Mesenteric fat pad (tissue), 1 donor: ENCODE measurements at places on chromosomes 5 and 9. TPM values are rescaled to one million over a fixed set of nuclear protein-coding genes. Genes with fewer than 3 reads are reported as not detected.

DNA sequence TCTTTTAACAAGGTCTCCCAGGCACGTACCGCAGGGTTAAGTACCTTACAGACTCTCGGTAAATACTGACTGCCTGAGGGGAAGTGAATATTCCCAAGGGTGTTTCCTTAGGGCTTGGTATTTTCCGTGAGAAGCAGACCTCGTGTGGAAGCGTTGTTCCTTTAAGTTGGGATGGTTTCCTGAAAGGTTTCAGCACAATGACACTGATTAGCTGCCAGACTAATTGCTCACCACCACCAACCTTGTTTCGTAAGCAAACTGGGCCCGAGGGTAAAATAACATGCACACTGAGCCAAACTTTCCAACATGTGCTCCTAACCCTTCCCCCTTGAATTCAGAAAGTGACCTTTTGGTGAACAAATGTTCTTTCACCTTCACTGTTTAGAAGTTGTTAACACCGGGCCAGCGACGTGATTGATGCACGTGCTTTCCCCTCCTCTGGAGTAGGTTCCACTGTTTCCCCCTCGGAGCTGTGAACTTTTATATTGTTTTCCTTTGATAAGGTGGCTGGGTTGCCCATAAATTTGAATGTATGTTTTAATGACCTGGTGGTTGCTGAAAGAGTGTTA is 128.1 kb upstream of the RPS23 start:
- DNase-seq = no peak

Gene STK32A
- total RNA-seq = 0.51 TPM

Gene ORM2
- not detected for total RNA-seq

GRCh38 chr9:76255781-76256455 is 138.3 kb downstream of the RFK start:
- no peak for DNase-seq

Gene PAEP
- total RNA-seq = not detected

GRCh38 chr5:115190388-115190787 is 20.7 kb upstream of the TRIM36 start:
- no peak for DNase-seq

- DNase-seq = no peak
Measured at GRCh38 chr5:97142521-97143254, at the start of gene LIX1. TSS of gene LIX1 (minus strand) at chr5:97142611. CDS start at chr5:97142576, 35 bp downstream.

- DNase-seq = no peak
Measured at GRCh38 chr9:121253821-121254501, 14.0 kb upstream of the GSN start.

DNA sequence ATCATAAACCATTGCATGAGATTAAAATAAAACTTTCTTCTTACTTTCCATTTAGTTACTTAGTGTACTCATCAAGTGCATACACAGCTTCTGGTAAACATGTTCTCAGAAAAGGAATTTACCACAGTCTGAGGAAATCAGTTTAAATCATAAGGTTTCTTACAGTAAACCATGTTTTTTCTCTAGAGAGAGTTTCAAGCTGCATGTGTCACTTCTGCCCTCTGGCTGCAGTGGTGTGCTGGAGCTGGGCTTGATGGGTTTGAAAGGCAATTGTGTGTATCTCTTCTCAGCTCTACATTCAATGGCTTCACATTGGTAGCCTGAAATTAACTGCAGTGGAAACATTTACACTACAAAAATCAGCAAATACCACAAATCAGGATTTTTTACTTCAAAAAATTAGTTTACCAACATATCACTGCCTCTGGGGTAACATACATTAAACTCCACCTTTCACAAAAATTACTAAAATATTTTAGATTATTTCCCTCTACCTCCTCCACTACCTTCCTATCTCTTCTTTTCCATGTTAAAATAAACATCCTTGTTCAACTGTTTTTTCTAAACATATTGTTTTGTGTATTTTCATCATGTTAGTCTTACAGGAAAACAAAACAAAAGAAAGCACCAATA is 414.3 kb downstream of the ANXA1 start:
- DNase-seq = no peak
